Activated T-helper 1 cell treated with anti-CD3 and anti-CD28 coated beads, Interleukin-2, amount 50 U/mL, for 16 hours (primary cell): ENCODE measurements at places on chromosomes 5 and 9.

GRCh38 chr9:123685489-123686083 lies 244.3 kb downstream of the DENND1A start:
- no peak for DNase-seq

DNA sequence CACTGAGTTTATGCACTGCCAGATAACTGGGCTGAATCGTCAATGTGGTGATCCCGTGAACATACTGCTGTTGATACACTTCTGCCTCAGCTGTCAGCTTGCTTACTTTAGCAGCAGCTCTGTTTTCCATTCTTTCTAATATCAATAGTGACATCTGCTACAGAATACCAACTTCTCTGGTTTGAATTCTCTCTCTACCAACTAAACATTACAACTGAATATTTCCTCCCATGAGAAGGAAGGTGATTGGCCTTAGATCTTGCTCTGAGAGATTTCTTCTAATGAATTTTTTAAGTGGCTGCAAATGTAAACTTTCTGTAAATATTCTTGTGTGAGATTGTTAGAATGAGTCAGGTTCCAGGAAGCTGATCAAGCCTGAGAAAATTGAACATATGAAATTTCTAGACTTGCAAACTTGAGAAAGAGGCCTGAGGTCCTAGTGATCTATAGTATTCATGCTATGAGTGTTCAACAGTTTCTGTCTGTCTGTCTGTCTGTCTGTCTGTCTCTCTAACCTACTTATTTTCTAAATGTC lies 205.5 kb upstream of the CDKN2B start:
- DNase-seq = no peak

DNA sequence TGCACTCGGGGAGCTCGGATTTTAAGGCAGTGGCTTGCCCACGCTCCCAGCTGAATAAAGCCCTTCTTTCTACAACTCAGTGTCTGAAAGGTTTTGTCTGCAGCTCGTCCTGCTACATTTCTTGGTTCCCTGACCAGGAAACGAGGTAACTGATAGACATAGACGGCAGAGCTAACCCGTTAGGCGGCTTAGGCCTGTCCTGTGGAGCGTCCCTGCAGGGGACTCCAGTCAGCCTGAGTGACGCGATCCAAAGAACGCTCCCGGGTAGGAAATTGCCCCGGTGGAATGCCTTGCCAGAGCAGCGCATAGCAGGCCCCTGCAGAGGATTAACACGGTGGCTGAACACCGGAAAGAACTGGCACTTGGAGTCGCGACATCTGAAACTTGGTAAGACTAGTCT lies 1.8 kb upstream of the SELENOP start:
- no peak for DNase-seq

DNA sequence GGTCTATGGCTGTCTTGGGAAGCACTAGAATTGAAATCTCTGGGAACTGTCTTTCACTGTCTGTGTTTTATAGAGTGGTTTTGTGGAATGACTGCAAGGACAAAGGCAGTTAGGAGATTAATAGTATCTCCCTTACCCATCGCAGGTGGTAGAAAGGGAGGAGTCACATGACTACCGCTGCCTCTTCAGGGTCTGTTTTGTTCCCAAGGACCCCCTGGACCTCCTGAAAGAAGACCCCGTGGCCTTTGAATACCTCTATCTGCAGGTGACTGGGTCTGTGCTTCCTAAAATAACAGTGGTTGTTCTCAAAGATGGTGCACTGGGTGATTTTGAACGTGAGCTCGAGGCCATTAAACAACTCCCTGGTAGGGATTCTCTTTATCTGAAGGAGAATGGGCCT lies 22.8 kb upstream of the TRMT10B start:
- no peak for DNase-seq

- no peak for DNase-seq
Observed at GRCh38 chr9:136363949-136364748, 605 bp upstream of the DNLZ start.

DNA sequence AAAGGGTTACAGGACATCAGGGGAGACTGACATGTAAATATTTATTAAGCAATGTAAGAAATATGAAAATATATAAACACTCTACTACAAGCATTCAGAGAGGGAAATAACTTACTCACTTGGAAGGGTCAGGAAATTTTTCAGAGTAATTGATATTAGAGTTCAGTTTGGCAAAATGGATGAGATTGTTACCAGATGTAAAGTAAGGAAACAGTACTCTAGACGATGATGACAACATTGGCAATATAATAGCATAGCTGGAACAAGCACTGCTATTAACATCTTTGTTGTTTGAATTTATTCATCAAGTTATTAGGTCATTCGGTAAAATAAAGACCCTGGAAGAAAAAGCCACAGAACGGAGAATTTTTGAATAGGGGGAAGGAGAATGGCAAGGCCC lies 49.1 kb downstream of the GNA14 start:
- no peak for DNase-seq

DNA sequence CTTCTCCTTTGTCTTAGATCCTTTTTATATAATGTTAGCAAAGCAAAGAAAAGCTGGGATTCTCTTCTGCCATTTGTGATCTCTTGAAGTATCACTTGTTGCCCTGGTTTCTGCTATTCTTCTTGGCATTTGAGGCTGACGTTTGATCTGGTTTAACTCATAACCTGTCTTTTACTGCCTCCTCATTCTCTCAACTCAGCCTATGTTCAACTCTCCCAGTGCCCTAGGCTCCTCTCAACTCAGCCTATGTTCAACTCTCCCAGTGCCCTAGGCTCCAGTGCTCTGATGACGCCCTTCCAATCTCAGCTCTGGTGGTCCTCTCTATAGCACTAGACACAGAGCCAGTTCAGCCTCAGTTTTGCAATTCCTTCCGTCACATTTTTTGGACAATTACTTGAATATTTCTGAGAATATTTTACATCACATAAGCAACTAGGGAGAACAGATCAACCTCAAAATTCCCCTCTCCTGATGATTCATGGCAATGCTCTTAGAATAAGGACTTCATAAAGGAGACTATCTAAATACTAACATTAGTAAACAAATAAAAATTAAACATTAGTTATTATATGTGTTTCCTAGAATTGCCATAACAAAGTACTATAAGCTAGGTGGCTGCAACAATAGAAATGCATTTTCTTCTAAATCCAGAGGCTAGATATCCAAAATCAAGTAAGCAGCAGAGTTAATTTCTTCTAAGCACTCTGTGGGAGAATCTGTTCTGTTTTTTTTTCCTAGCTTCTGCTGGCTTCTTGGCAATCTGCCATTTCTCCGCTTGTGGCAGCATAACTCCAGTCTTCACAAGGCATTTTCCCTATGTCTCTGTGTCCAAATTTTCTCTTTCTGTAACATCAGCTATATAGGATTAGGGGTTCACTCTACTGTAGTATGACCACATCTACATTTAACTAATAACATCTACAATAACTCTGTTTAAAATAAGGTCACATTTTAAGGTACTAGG lies 662.1 kb upstream of the FTMT start:
- DNase-seq = no peak

- no peak for DNase-seq
Observed at GRCh38 chr5:36239370-36240293, 2.1 kb downstream of the NADK2 start.

- no peak for DNase-seq
Observed at GRCh38 chr5:139004374-139005307, 129.5 kb upstream of the LRRTM2 start.

GRCh38 chr5:27773636-27774035 lies 735.2 kb upstream of the CDH9 start:
- DNase-seq = no peak

GRCh38 chr5:103962023-103962422 lies 399.4 kb upstream of the NUDT12 start:
- DNase-seq = no peak

DNA sequence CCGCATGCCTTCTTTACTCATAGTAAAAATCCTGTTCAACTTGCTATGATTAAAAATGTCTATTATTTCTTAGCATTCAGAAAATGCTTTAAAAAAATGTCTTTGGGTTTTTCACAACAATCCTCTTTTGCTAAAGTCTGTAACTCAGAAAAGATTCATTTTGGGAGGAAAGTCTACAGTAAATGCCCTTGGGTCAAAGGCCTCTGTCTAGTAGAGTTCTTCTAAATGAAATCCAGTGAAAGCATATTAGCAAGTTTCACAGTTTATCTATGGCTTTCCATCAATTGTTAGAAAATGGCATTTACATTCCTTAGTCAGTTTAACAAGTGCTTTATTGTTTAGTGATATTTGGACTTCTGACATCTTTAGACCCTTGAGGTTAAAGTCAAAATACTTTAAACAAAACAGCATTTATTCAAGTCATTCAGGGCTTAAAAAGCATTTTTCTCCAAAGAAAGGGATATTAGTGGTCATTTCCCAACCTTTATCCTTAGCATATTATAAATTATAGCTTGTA lies 137.1 kb upstream of the TARS1 start:
- DNase-seq = no peak

- DNase-seq = no peak
Observed at GRCh38 chr9:107874591-107875369, 385.2 kb upstream of the KLF4 start.

DNA sequence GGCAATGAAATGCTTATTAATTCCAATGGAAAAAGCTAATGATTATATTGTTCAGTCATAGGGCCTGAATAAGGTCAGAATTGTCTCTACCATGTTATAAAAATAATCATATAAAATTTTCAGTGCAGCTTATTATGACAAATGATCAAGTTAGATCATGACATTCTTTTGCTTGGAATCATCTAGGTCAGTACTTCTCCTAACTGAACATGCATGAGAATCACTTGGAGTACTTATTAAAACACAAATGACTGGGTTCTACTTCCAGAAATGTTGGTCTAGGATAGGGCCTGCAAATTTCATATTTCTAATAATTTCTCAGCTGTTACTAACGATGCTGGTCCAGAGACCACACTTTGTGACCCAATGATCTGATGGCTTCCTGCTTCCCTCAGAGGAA lies 806.0 kb upstream of the ZNF608 start:
- no peak for DNase-seq

GRCh38 chr5:94700592-94700991 lies 82.1 kb downstream of the SLF1 start:
- DNase-seq = no peak
